AML-193 (cell line): ENCODE measurements at places on chromosomes 7 and 10.

DNA sequence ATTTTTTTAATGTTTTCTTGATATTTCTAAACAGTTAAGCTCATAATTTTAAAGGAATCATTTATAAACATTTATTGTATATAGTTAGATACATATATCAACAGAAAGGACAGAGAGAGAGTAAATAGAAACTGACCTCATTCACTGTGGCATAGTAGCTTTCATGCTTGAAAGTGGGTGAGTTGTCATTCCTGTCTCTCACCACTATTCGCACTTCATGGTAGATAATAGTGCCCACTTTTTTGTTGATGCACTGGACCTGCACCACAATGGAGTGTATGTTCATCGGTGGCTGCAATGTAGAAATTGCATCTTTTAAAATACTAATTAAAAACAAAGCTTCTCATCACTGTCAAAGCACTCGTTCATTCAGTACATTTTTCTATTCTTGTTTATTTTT lies 432.0 kb downstream of the PCDH15 start:
- DNase-seq, result no peak

DNA sequence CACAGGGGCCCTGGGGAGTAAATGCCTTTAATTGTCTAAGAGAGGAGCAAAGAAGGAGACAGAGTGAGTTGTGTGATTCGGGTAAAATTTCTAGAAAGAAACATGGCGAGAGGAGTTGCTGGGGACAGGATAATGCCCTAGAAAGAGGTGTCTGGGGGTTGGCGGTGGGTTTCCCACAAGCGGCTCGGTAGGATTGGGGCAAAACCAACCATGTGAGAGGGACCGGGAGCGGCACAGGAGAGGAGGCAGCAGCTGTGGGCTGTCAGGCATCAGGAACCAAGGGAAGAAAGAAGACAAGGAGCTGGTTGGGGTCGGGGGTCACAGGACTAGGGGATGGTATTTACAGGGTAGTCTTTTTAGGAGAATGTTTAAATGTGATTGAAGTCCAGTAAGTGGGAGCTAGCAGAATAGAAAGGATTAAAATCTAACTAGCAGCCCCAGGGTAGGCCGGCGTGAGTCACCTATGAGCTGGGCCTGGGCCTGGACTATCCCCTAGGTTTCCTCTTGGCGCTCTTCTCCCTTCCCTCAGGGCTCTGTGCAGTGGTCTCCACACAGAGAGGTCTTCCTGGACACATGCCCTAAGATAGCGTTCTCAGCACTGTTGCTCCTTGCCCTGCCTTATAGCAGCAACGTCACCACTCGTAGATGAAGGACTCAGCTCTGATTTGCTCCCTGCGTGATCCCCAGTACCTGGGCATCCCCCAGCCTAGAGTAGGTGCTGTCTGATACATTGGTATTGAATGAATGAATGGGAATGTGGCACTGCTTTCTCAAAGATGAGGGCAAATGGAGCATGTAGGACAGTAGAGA lies 32.6 kb downstream of the IKZF1 start:
- DNase-seq, result no peak

DNA sequence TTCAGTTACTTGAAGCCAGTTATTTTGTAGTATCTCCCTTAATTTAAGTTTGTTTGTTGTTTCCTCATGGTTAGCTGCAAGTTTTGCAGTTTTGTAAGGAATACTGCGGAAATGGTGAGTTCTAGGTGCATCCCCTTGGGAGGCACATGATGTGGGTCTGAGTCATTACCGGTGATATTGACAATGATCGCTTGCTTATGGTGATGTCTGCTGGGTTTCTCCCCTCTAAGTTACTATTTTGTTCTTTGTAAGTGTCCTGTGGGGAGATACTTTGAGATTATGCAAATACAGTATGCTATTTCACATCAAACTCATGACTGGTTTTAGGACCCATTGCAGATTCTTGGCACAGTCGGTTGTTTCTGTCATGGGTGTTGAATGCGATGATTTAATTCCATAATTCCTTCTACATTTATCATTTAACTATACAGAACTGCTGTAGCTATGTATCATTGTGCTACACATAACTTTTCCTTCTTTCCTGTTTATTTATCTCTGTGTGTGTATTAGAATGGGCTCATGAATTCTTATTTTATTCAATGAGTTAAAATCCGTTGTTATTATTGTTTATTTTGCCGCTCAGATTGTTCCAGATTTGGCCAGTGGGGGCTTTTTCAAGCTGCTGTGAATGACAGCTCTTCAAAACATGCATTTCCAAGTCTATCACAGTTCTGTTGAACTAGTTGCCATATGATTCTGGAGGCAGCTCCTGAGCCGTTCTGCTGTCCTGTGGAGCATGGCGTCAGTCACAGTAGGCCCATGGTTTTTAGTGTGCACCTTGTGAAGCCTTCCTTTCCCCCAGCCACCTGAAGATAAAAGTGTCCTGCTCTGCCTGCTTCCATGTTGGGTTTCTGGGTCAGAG lies 18.4 kb downstream of the TSPAN14 start:
- no peak for DNase-seq

DNA sequence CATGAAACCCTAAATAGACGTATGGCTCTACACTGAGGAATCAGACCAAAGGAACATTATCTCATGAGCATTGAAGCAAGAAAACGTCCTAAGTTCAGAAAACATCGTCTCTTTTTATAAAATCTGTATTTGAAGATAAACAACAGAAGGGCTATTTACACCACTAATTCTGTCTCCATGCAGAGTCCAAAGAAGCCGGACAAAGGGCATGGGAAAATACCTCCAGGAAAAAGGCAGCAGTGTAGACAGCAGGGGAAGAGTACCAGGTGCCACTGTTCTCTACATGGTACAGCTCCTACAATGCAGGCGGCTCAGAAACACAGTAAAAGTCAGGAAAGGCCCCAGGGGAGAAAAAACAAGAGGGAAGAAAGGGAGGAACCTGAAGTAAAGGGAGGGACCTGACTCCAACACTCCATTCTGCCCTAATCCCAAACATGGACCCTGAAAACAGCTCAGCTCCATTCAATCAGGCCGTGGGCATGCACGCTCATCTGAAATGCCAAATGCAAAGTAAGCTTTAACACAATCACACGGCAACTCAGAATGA lies 17.5 kb downstream of the FAM171A1 start:
- no peak for DNase-seq

DNA sequence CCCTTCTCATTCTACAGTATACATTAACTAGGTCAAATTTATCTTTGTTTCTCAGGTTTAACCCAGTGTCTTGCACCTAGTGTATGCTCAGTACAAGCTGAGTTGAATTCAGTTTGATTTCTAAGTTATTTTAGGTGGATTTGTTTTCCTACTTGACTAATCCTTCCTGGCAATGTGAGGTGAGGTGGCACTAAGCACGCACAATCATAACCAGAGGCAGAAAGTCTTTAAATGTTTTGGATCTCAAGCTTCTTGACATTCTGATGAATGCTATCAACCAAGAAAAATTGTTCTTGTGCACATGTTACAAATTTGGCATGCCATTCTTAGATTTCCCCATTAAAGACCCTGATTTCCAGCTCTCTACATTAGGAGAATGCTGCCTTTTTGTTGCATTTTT lies 3.2 kb downstream of the BZW2 start:
- DNase-seq, result no peak

GRCh38 chr7:98668255-98668654 lies 51.2 kb downstream of the NPTX2 start:
- no peak for DNase-seq

GRCh38 chr10:79224263-79224949 lies 122.9 kb upstream of the PPIF start:
- no peak for DNase-seq

DNA sequence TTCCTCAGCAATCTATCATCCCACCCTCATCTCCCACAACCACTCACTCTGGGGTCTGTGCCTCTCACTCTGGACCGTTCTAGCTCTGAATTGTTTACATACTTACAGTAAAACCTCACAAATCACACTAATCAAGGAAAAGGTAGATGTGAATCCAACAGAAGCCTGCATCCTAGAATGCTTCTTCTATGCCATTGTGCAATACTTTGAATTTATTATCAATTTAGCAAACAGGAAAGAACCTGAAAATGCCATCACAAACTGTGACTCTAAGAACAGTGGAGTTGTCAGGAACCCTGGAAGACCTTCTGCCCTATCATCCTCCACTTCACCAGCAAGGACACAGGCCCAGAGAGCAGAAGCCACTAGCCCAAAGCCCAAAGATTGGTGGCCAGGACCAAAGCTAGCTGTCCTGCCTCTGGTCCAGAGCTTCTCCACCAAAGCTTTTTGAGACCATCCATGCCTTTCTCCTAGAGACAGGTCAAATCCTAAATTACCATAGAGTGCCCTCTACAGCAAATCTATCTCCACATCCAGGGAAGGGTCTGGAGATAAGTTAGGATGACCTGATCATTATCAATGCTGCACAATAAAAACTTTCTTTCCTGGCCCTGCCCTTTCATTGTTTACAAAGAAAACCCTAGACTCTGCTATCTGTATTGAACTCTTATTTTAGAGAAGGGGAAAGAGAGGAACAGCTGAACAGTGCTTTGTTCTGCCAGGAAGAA lies 2.4 kb downstream of the SORBS1 start:
- no peak for DNase-seq
